ENCODE measurements at places on chromosomes 2 and 18.

DNA sequence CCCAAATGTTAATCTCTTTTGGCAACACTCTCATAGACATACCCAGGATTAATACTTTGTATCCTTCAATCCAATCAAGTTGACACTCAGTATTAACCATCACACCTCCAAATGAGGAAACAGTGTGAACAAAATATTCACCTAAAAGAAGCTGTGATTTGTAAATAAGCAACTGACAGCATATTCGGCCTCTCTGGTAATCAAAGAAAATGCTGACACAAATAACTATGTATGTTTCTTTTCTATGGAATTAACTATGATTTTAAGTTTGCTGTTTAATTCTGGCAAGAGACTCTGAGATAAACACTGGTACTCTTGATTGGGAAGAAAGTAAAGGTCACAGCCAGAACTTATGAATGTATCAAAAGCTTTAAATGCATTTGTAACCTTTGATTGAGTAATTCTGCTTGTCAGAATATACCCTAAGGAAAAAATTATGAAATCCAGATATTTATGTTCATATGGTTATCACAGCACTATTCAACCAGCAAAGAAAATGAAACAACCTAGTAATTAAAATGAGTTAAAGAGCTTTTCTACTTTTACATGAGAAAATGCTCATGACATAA lies 3.6 kb upstream of the GYPC start:
- DNase-seq: no peak

- DNase-seq: no peak
Measured at GRCh38 chr2:27681841-27682240, 18.2 kb downstream of the SLC4A1AP start.

GRCh38 chr2:228064024-228064423 lies 117.5 kb downstream of the SPHKAP start:
- DNase-seq: no peak

DNA sequence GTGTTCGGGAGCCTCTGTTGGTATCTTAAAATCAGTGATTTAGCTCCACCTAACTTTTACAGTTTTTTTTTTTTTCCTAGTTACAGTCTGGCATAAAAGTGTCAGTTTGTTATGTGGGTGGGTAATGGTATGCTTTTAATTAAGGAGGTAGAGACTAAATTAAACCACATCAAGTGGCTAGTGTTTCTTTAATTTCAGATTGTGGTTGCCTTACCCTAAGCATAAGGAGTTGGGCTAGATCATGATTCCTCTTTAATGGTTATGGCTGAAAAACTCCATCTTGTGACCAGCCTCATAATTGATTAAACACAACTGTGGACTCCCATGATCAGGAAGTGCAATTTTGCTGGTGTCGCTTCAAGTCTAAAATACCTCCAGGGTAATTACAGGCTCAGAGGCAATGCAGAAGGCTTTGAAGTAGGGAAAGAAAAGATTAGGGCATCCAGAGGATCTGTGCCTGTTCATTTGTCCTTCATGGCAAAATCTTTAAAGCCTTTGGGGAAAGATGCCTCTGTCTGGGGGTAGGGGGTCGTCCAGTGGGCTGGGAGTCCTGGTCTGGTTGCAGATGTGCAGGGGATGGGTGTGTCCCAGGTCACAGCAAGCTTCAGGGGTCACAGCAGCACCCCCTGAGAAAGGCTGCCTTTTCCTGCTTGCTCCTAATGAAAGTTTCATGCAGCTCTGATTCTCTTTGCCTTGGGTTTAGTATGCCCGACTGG lies 579.2 kb downstream of the BCL11A start:
- DNase-seq: no peak

DNA sequence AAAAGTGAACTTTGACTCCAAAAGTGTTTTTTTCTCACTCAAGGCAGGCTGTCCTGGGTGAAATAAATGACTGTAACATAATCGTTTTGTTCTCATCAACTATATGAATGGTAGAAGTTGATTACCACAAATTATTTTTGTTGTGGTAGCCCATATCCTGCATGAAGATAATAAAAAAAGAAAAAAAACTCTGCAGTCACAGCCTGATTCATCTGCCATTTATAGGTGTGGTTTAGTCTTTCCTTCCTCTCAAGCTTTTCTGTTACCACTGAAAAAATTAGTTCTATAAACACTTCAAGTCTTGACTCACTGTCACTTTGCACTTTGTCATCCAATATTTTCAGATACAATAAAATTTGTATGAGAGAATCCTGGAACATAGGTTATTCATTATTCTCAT lies 522.0 kb downstream of the PLCL1 start:
- no peak for DNase-seq

Data from NCI-H1417 treated with DMSO at 0.1 percent for 48 hours (cell line).